ENCODE measurements at places on chromosomes 6 and 20.

GRCh38 chr6:121666814-121667213 is 231.4 kb downstream of the GJA1 start:
- no peak for DNase-seq

- DNase-seq, result no peak
These were observed 149.3 kb downstream of the CFAP61 start for GRCh38 chr20:20201639-20202038.

DNA sequence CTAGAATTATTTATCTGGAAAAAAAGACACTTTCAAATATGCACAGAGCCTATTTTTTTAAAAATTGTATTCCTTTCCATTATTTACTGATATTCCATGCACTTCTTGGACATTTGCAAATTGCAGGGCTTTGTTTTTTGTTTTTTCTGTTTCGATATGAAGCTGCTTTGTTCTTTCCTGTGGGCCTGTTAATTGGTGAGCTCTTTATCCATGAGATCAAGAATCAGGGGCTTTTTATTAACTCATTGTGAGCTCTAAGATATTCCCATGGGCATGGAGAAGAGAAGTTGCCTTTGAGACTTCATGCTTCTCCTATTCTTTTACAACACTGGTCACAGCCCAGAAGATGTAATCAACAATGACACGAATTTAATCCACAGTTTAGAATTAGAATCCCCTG is 145.1 kb downstream of the SAMD5 start:
- DNase-seq, result no peak

GRCh38 chr6:45757443-45758130 is 258.1 kb downstream of the CLIC5 start:
- no peak for DNase-seq

GRCh38 chr6:89067796-89068195 is 12.8 kb upstream of the PNRC1 start:
- no peak for DNase-seq

DNA sequence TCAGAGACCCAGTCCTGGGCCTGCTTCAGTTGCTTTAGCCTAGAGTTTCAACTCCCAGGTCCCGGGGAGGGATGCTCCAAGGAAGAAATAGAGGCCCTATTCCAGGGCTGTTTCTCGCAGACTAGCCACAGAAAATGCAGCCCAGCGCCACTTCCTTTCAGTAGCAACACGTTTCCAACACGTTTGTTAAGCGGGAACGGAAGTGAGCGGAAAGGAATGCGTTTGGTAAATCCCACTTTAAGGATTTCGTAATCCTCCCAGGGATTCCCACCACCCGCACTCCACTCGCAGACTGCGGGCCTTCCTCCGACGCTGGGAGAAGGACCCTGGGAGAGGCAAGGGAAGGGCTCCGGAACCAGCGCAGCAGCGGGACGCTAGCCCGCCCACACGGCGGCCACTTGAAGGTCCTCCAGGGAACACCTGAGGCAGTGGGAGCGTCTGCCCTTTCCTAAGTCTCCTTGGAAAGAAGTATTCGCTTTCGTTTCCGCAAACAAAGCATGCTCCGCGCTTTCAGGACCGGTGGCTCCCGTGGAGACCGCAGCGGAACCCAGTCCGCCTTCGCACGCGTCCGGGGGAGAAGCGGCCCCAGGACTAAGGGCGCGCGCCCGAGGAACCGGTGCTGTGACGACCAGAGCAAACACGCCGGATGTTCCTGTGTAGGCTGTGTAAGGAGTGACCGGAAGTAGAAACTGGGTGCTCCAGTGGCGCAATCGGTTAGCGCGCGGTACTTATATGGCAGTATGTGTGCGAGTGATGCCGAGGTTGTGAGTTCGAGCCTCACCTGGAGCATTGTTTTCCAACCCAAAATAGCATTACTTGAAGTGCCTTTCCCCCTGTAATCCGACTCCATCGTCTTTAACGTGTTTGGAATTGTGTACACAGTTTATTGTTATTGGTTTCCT is 227.6 kb upstream of the PRSS16 start:
- peak; percentile 28 for DNase-seq

GRCh38 chr6:37373822-37374471 is 20.2 kb downstream of the RNF8 start:
- DNase-seq, result no peak

DNA sequence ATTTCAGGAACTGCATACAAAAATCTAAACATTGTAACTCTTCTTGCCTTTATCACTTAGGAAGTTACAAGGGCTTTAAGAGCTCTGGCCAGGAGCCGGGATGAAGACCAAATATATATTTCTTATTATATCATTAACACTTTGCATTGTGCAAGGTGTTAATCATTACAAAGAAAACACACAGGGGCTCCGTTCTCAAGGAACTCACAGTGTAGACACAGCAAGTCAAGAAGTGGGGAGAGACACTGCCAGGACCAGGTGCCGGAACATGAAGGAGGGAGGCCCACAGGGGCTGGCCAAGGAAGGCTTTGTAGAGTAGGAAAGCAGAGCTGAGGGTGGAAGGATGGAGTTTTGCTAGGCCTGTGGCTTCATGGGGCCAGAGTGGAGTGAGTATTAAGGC is 17.4 kb downstream of the ITPR3 start:
- no peak for DNase-seq

DNA sequence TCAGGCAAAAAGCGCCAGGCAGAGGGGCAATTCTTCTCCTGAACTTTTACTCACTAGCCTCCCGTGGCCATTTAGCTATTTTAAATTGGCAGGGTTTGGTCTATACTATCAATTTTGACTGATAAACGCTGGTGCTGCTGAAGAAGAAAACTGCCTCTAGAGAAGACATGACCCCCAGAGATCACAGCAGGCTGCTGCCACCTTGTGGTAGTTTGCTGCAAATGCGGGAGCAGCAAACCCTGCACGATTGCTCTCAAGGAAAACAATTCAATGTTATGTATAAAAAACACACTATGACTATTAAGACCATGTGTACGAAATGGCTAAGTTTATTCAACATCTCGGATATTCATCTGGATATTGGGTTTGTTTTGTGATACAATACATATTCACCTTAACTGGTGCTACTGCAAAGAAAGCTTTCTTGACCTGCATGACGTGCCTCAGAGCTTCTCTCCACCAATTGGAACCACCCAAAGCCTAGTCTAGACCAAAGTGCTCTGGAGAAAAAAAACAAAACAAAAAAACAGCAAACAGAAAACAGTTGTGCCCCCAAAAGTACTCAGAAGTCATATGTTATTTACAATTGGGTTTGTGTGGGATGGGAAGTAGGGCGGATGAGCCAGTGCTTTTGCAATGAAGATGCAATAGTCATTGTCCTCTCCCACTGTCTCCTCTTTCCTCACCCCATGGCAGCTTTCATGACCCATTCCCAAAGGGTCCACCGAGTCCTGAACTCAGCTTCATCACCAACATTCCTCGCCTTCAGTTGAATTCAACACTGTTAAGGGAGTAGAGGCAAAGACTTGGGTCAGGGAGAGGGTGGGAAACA is 19.6 kb upstream of the IL17F start:
- DNase-seq, result peak; percentile 54

Measured in stimulated activated CD4-positive, alpha-beta T cell treated with anti-CD3 and anti-CD28 coated beads, Interleukin-4, amount 100 ng/mL, for 48 hours (primary cell).